Cortex of kidney (tissue), 1 donor: ENCODE measurements at places on chromosomes 5 and 9.

GRCh38 chr9:5587024-5587423, 41.9 kb upstream of the RIC1 start:
- DNase-seq = no peak

GRCh38 chr5:74415695-74416102, 224.8 kb downstream of the ENC1 start:
- no peak for DNase-seq

DNA sequence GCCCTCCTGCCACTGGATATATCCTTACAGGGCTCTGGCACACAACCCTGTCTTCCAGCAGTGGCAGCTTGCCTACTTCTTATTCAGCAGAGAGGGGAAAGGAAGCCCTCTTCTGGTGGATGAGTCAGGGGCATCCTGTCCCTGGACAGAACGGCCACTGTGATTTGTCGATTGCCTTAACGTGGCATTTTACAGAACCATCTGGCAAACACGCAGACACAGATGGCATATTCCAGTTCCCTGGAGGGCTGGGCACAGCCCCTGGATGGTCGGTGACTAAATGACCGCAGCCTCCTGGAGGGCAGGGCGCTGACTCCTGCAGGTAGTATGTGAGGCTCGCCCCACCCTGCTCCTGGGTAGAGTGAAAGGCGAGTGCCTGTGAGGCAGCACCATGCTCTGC, 62.1 kb downstream of the DCP2 start:
- no peak for DNase-seq

DNA sequence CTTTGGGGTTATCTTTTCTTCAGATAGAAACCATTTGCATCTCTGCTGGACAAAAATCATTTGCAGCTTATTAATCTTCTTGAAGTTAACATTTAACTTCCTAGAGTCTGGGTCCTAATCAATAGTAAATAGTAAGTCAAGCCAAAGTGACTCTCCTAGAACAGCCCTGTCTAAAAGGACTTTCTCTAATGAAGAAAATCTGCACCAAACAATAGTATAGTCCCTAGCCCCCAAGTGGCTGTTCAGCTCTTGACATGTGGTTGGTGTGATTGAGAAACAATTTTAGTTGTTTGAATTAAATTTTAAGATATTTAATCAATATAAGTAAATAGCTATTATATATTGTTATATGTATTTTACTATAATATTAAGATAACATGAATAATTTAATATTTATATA, 64.6 kb upstream of the SHB start:
- no peak for DNase-seq

DNA sequence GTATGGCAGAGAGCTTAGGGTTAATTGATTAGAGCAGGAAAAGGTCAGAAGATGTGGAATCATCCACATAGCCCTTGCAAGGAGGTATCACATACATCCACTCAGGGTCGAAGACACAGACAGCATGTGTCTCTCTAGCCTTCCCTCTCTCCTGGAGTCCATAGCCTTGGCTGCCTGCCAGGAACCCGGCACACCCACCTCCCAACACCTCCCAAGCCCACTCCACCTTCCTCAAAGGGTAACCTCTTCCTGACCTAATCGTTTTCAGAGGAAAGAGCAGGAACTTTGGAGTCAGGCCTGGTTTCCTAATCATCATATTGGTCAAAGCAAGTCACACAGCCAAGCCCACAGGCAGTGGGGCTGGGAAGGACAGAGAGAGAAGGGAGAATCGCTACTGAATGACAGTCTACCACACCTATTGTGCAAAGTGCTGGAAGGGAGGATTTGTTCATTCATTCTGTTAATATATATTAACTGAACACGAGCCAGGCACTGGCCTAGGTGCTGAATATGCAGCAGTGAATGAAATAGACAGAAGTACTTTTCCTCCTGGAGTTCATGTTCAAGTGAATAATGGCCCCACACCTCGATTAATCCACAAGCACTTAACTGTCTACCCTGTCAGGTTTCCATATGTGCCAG, 107.8 kb downstream of the KCNIP1 start:
- DNase-seq = no peak

DNA sequence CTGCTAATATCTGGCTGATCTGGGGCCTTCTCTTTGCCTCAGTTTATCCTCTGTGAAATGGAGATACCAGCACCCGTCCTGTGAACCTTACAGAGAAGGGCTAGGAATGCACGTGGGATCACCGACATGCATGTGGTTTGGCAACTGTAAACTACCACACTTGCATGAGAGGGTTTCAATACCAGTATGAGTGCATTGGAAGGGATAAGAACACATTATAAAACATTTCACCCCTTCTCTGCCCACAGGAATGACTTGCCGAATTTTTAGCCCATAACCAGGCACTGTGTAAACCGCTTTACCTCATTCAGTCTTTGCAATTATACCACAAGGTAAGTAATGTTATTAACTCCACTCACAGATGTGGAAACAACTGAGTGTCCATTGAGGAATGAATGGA, 8.9 kb upstream of the RAB14 start:
- no peak for DNase-seq

DNA sequence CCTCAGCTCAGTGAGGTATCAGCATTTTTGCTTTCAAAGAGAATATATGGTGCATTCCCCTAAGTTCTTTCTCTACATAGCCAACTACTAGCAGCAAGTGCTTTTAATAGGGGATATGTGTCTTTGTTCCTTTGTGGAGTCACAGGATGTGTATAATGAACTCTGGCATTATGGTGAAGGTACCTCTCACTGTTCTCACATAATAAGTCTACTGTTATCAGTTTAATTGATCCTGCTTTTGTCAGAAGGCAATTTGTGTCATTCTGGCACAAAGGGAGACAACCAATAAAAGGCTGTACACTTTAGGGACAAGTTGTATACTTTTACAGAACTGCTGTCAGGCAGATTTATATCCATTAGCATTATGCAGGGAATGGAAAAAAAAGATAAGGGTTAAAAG, 531.4 kb upstream of the RIOK2 start:
- DNase-seq = no peak

DNA sequence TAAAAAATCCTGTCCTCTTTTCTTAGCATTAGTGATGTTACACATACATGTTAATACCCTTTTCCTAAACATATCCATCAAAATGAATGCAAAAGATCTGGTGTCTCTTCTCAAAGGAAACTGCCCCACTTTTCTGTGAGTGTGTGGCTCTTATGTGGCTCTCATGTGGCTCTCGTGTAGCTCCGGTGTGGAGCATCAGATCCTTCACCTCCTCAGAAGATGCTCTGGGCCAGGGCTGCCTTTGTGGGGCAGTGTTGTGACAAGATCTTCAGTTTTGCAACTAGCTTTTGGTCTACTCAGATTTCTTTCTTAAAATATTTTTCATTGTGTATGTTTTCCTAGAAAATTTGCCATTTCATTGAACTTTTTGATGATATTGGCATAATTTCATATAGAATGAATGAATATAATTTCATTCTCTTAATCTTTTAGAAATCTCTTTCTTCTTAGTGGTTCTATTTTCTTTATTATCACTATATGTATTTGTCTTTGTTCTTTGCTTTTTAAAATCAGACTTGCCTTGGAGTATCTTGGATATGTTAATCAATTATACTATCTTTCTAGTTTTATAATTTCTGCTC, 19.4 kb downstream of the GARNL3 start:
- no peak for DNase-seq

DNA sequence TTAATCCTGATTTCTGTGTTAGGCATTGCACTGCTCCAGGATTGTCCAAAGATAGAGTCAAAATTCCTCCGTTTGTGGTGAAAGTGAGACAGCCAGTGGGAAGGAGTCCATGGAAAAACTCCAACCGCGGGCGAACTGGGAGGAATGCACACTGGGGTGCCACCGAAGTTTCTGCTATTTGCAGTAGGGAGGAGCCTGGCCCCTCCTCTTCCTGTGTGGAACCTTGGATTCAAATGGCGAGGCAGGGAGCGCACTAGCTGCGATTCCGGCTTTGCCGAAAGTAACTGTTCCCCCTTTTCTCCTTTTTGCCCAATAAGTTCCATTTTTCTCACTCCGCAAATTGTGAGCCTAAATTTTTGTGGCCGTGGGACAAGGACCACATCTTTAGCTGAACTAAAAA, 9.3 kb downstream of the BAAT start:
- no peak for DNase-seq

- DNase-seq = no peak
These were observed 156.1 kb upstream of the DAB2 start for GRCh38 chr5:39580702-39581453.

GRCh38 chr9:111691672-111692329, 30.4 kb downstream of the GNG10 start:
- DNase-seq = no peak

DNA sequence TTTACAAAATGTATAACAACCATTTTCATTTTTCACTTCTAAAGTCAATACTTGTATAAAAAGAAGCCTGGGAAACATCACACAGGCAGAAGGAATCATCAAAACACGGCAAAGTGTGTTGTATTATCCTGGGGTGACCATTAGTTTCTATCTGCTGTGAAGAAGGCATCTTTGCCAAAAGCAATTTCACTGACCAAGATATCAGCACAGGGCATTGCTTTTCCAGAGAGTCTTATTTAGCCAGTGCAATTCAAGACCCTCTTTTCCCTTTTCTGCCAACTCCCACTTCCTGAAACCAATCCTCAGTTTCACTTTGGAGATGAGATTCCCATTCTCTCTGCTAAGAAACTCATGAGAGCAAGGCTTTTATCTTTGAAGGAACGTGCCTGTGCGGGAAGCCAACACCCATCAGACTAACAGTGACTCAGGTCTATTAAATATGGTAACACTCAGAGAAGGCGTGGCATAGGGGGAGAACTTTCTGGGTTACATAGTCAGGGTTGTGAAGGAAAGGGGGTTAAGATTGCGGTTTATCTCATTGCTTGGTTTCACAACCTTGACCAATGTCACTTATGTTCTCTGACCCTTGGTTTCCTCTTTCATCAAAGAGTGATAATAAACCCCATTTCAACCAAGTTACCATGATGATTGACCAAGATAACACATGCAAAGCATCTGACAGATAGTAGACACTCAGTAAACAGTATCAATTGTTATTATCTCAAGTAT, 666.9 kb upstream of the KLF4 start:
- no peak for DNase-seq

DNA sequence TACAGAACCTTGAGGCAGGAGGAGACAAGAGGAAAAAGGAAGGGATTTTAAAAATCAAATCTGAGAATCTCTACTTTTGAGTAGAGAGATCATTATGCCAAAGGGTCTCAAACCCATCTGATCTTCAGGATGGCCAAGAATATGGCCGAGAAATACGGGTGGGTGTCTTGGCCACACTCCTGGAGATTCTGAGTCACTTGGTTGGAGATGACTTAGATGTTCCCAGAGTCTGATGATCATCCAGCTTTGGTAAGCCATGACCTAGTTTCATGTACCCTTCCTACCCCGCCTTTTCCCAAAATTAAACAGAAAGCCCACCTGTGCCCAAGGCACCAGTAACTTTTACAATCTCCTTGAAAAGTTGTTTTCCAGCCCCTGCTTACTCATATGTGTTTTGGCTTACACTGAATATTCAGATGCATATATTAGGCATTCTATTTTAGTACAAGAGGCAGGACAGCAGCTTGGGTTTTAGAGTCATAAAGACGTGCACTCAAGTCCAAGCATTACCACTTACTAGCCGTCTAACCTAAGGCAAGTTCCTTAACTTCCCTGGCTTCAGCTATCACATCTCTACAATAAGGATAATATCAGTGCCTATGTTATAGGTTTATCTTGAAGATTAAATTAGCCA, 167.0 kb upstream of the GPR151 start:
- no peak for DNase-seq

DNA sequence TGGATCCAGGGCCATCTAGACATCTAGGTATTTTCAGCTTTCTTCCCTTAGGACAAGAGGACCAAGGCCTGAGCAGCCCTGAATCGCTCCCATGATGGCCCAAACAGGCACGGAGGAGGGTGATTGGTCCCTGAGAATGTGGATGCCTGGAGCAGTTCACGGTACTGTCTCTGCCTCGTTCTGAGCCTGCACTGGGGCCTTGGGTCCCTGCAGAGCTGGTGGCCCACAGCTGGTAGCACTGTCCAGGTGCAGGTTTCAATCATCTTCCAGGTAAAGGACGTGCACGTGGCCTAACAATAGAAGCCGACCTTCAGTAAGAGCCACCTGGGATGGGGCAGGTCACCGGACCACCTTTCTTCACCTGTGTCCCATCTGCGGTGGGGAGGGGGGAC, 19.4 kb upstream of the FCN1 start:
- DNase-seq = no peak

GRCh38 chr9:125757834-125758233, 10.7 kb downstream of the PBX3 start:
- DNase-seq = no peak

DNA sequence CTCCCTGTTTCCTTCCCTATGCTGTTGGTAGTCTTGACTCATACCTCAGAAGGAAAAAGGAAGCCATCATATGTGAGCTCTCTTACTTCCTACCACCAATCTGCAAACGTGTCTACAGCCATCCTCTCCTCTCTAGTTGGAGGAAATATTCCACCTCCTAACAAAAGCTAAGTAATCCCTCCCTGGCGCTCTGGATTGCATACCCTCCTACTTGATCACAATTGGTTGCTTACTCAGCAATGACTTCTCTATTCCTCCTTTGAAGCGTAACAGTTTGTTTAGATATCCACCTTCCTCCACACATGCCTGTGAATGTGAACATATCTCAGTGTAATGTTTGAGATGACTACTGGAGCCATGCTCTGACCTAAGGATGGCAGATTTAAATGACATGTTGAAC, 18.2 kb downstream of the RUSC2 start:
- no peak for DNase-seq

DNA sequence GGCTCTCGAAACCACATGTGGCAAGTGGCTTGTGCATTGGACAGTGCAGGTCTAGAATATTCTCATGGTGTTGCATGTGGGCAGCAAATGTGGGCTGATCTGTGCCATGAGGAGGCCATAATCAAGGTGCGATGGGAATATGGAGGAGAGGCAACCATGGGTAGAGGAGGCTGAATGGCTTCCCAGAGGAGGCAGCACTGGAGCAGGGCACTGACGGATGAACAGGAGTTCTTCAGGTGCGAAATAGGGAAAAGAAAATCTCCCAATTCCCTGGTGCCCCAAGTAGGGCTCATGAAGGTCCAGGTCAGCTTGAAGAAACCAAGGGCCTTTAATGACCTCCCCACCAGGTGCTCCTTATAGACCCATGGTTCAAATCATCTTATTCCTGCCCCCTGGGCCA, 126.5 kb downstream of the RXRA start:
- DNase-seq = no peak

DNA sequence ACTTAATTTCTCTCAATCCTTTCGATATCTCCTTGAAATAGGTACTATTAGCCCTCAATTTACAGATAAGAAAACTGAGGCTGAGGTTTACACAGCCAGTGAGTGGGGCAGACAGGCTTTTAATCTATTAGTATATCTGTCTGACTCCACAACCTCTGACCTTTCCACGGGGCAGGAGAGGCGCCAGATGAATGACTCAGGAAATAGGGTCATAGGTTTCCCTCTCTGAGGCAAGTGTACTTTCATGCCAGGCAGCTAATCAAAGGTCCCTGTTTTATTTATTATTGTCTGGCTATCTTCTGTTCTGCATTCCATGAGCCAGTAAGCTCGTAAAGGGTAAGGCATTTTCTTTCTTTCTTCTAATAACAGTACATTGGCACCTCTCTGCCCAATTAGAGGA, 79.6 kb upstream of the KLF4 start:
- DNase-seq = no peak
